ENCODE measurements at places on chromosomes 6 and 20. TPM values are rescaled to one million over a fixed set of nuclear protein-coding genes. Genes with fewer than 3 reads are reported as not detected.

- DNase-seq, result peak; percentile 83
Observed at GRCh38 chr6:44161997-44162338, 3.3 kb downstream of the CAPN11 start.

Gene TM9SF4
- total RNA-seq, result 4.3 TPM

- no peak for DNase-seq
Observed at GRCh38 chr20:1360094-1360846, 31.3 kb upstream of the SDCBP2 start.

GRCh38 chr20:48800177-48800576 lies 27.6 kb downstream of the PREX1 start:
- DNase-seq, result no peak

- peak; percentile 43 for DNase-seq
Observed at GRCh38 chr6:14075095-14075503, 42.5 kb upstream of the CD83 start.

Gene TTPAL
- 5.8 TPM for total RNA-seq

Gene PRR18
- total RNA-seq, result 1.3 TPM

DNA sequence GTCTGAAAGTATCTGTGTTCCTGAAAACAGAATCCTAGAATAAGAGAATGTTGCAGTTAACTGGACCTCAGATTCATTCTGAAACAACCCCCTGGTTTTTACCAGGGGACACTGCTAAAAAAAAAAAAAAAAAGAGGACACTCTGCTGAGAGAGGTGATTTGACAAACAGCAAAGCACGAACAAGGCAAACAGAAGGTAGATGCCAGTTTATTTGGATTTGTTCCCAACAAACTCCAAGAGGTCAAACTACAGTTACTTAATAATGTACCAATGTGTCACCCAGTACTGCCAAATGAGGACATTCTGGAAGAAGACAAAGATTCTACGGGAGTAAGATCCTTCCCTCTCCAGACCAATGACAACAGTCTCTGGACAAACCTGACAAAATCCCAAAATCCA lies 40.6 kb upstream of the SLC22A16 start:
- DNase-seq, result no peak

- no peak for DNase-seq
Observed at GRCh38 chr6:162798546-162799266, 70.9 kb downstream of the PACRG start.

Gene TNF
- not detected for total RNA-seq

GRCh38 chr6:129317931-129318820 lies 391.8 kb downstream of the ARHGAP18 start:
- peak; percentile 69 for DNase-seq

Gene GTSF1L
- not detected for total RNA-seq

DNA sequence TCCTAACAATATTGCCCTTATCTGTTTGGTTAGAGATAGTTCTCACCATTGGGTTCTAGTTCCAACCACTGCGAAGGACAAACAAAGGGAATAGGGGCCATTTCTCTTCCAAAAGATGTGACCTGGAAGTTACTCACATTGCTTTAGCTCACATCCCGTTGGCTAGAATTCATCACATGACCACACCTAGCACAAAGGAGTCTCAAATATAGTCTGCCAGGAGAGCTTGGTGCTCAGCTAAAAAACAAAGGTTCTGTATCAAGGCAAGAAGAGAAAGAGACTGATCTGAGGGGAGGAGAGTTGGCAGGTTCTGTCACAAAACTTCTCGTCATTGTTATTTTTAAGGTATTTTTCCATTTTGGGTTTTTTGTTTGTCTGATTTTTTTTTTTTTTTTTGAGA lies 69.8 kb upstream of the GNRH2 start:
- DNase-seq, result no peak

- no peak for DNase-seq
Observed at GRCh38 chr20:20368418-20369249, 730 bp downstream of the INSM1 start.

DNA sequence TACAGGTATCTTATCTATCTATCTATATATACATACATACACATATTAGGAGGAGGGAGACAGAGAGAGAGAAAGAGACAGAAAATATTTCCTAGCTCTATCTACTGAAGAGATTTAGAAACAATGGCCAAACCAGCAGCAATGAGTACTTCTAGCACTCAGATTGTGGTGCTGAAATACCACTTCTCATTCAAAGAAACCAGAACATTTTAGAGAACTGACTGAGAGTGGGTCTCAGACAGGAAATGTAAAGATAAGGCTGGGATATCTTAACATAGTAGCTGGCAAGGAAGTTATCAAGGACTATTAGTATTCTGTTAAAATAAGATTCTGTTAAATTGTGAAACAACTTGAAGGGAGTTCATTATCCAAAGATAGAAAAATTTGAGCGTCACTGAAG lies 57.0 kb downstream of the DNAAF9 start:
- no peak for DNase-seq

GRCh38 chr6:81762132-81762531 lies 9.7 kb upstream of the TENT5A start:
- DNase-seq, result no peak

DNA sequence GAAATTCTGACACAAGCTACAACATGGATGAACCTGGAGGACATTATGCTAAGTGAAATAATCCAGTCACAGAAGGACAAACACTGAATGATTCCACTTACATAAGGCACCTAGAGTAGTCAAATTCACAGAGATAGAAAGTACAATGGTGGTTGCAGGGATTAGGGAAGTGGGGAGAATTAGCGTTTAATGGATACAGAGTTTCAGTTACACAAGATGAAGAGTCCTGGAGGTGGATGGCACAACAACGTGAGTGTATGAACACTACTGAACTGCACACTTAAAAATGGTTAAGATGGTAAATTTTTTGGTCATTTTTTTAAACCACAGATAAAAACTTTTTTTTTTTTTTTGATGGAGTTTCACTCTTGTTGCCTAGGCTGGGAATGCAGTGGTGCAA lies 24.7 kb downstream of the MOCS3 start:
- DNase-seq, result no peak

DNA sequence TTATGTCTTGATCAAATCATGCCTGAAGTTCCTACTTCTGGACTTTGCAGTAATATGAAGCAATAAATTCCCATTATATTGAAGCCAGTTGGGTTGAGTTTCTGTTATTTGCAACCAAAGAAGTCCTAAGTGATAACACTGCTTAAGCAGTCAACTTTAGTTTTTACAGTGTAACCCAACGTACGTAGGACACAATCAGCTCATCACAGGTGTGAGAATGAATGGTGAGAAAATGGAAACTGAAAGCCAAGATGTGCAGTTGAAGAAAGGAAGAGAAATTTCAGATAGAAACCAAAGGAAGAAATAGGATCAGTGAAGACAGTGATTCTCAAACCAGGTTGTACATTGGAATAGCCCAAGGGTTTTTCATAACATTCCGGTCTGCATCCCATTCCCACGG lies 211.4 kb upstream of the ZFP64 start:
- DNase-seq, result no peak

DNA sequence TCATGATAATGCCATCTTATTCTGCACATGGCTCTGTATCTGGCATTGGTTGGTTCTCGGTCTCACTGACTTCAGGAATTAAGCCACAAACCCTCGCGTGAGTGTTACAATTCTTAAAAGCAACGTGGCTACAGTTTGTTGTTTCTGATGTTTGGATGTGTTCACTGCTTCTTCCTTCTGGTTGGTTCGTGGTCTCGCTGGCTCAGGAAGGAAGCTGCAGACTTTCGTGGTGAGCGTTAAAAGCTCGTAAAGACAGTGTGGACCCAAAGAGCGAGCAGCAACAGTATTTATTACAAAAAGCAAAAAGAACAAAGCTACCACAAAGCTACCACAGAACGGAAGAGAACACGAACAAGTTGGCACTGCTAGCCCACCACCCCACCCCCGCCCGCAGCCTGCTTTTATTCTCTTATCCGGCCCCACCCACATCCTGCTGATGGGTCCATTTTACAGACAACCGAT lies 51.1 kb downstream of the MYLIP start:
- no peak for DNase-seq

- DNase-seq, result no peak
Observed at GRCh38 chr6:43593938-43594337, 18.0 kb downstream of the POLH start.

DNA sequence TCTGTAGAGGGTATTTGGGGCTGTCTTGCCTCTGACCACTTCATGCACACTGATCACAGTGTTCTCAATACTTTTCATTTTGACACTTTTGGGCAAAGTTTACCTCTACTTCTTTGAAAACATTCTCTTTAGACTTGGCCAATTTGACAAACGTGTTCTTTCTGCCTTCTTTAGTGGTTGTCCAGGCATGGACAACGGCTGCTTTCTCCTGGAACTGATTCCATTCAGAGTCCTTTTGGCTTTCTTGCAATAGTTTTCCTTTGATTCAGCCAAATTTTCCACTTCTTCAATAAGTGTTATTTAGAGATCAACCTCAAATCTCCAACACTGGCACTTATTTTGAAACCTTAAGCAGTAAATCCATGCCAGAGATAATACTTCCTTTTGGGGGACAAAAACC lies 6.7 kb upstream of the CST9 start:
- no peak for DNase-seq

Gene PHACTR3
- total RNA-seq, result not detected

Measured in MG63 (cell line).